ENCODE measurements at places on chromosomes 4 and X. TPM values are rescaled to one million over a fixed set of nuclear protein-coding genes. Genes with fewer than 3 reads are reported as not detected.

DNA sequence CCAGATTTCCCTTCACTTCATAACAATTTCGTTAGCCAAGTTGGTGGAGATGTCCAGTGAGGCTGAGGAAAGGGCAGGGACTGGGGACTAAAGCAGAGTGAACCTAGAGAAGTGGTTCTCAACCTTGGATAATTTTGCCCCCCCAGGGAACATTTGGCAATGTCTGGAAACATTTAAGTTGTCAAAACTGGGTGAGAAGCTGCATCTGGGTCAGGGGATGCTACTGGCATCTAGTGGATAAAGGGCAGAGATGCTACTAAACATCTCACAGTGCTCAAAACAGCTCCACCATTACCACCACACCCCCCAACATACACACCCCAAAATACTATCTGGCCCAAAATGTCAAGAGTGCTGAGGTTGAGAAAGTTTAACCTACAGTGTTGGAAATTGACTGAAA is 32.0 kb upstream of the FGF16 start:
- H3K4me1 ChIP-seq = no peaks in the 10 kb centered on the region
- H3K36me3 ChIP-seq = no peaks in the 10 kb centered on the region
- DNase-seq = no peak
- H3K27me3 ChIP-seq = no peaks in the 10 kb centered on the region
- H3K27ac ChIP-seq = no peak overlapping the region
- H3K4me3 ChIP-seq = no peak overlapping the region

The HAND2 gene
- not detected for total RNA-seq

The RIPPLY1 gene
- not detected for total RNA-seq

The ZDHHC15 gene
- total RNA-seq = 0.22 TPM

GRCh38 chr4:104870495-104871233 is 276.0 kb upstream of the TET2 start:
- H3K4me1 ChIP-seq = no peaks in the 10 kb centered on the region
- no peak for DNase-seq
- peaks cover 2% of the 10 kb centered on the region for H3K27me3 ChIP-seq
- no peak overlapping the region for H3K27ac ChIP-seq

DNA sequence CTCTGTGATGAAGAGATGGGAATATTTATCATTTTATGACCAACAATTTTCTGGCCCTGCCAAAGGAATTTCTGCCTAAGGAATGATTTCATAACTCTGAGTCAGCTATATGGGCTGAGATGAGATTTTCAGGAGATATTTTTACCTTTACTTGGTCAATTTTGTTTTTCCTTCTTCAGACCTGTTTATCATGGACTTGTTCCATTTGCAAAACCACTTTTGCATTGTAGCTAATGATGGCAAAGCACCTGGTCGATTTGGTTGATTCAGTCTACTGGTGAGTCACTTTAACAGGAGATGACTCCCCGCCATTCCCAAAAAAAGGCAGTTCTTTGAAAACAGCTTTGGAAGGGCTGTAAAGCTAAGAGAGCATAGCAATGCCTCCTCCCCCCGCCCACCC is 53.3 kb downstream of the TEX13A start:
- H3K36me3 ChIP-seq = no peaks in the 10 kb centered on the region
- H3K4me1 ChIP-seq = no peaks in the 10 kb centered on the region
- DNase-seq = no peak

- H3K36me3 ChIP-seq = no peaks in the 10 kb centered on the region
- H3K27me3 ChIP-seq = no peaks in the 10 kb centered on the region
- no peak overlapping the region for H3K27ac ChIP-seq
- H3K4me3 ChIP-seq = no peak overlapping the region
- no peaks in the 10 kb centered on the region for H3K4me1 ChIP-seq
- DNase-seq = no peak
Observed at GRCh38 chr4:978957-979701, 5.8 kb upstream of the DGKQ start.

- DNase-seq = no peak
Observed at GRCh38 chr4:34000356-34000755, 2244.0 kb downstream of the ARAP2 start.

The DGKK gene
- total RNA-seq = not detected

The TMEM156 gene
- total RNA-seq = 28.4 TPM

GRCh38 chr4:183610033-183610432 is 49.0 kb downstream of the RWDD4 start:
- H3K4me3 ChIP-seq = no peak overlapping the region
- no peak overlapping the region for H3K27ac ChIP-seq
- no peaks in the 10 kb centered on the region for H3K4me1 ChIP-seq
- H3K27me3 ChIP-seq = peaks cover 16% of the 10 kb centered on the region
- no peak for DNase-seq

GRCh38 chr4:16031546-16032395 is 52.1 kb downstream of the PROM1 start:
- H3K4me1 ChIP-seq = no peaks in the 10 kb centered on the region
- peaks cover 9% of the 10 kb centered on the region for H3K27me3 ChIP-seq
- no peak overlapping the region for H3K4me3 ChIP-seq
- no peaks in the 10 kb centered on the region for H3K36me3 ChIP-seq
- DNase-seq = no peak

The TRIM60 gene
- total RNA-seq = not detected

- H3K36me3 ChIP-seq = peaks cover 30% of the 10 kb centered on the region
- H3K27ac ChIP-seq = no peak overlapping the region
- no peak for DNase-seq
- H3K4me3 ChIP-seq = no peak overlapping the region
Observed at GRCh38 chr4:122329876-122330565, 48.8 kb upstream of the ADAD1 start.

DNA sequence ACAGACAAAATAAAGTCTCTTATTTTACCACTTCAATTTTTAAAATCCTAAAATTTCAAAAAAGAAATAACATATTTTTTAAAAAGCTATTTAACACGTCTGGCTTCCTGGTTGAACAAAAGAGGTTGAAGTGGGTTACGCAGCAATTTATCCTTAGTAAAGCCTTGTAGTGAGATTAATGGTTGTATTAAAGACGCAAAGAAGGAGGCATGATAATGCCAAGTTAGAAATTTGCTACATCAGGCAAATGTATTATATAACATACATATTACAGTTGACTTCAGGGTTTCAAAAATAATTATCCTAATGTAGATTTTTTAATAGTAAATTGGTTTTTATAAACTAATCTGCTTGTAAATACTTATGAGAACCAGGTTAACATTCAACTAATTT is 35.3 kb downstream of the ANKRD17 start:
- DNase-seq = no peak
- peaks cover 30% of the 10 kb centered on the region for H3K4me1 ChIP-seq
- H3K4me3 ChIP-seq = no peak overlapping the region
- no peaks in the 10 kb centered on the region for H3K27me3 ChIP-seq
- no peak overlapping the region for H3K27ac ChIP-seq
- H3K36me3 ChIP-seq = peaks cover 5% of the 10 kb centered on the region

- no peak for DNase-seq
- H3K4me1 ChIP-seq = no peaks in the 10 kb centered on the region
- H3K27me3 ChIP-seq = no peaks in the 10 kb centered on the region
Observed at GRCh38 chrX:16213961-16214360, 46.7 kb downstream of the MAGEB17 start.

GRCh38 chrX:145292218-145292617 is 44.9 kb downstream of the SPANXN1 start:
- H3K27ac ChIP-seq = no peak overlapping the region
- DNase-seq = no peak
- H3K4me3 ChIP-seq = no peak overlapping the region
- H3K4me1 ChIP-seq = no peaks in the 10 kb centered on the region
- H3K36me3 ChIP-seq = no peaks in the 10 kb centered on the region
- H3K27me3 ChIP-seq = no peaks in the 10 kb centered on the region

The SH3BGRL gene
- total RNA-seq = 39.1 TPM

GRCh38 chr4:47913861-47914219 is 543 bp downstream of the NFXL1 start:
- peak; percentile 48 for DNase-seq
- H3K27me3 ChIP-seq = no peaks in the 10 kb centered on the region
- H3K36me3 ChIP-seq = peaks cover 25% of the 10 kb centered on the region
- H3K4me3 ChIP-seq = peak overlapping the region; percentile 97

DNA sequence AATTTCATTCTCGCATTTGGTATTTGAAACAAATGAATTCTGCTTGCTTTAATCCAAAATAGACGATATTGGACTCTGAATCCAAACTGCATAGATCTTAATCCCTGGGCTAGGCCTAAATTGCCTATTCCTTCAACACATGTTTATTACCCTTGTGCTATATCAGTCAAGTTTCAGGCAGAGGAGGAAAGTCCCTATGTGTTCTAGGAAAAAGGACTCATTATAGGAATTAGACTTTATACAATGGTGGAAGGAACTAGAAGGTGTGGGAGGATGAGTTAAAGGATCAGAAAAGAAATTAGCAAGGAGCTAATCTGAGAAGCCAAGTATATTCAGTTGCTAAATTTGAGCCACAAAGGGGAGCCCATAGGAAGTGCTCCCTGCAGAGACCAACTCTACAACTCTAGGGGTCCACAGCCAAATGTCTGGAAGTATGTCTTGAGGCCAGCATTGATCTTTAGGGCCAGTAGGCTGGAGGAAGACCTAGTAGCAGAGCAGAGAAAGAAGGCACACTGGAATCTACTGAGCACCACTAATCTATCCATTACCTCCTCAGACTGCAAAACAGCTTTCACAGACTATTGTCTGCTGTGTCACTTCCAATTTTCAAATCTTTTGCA is 17.1 kb upstream of the DTHD1 start:
- no peak for DNase-seq
- H3K4me3 ChIP-seq = no peak overlapping the region
- H3K27me3 ChIP-seq = no peaks in the 10 kb centered on the region

The TXK gene
- 16.5 TPM for total RNA-seq

Data from activated CD4-positive, alpha-beta memory T cell treated with anti-CD3 and anti-CD28 coated beads for 36 hours (primary cell).